ENCODE measurements at places on chromosomes 1 and 21.

DNA sequence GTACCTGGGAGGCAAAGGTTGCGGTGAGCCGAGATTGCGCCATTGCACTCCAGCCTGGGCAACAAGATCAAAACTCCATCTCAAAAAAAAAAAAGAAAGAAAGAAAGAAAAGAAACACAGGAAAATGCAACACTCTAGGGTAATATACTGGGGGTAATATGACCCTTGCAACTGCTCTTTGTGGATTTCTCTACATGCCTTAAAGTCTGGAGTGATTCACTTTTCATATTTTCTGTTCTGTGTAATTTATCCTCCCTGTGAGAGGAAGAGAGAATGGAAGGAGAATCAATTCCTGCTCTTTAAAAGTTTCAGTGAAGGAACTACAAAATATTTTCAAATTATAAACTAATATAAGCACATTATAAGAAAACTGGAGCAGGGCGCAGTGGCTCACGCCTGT, 22.7 kb downstream of the RIT1 start:
- no peak for DNase-seq

GRCh38 chr1:78165816-78166215, 120.0 kb downstream of the GIPC2 start:
- DNase-seq, result no peak

- no peak for DNase-seq
Observed at GRCh38 chr1:54559771-54560231, 11.8 kb downstream of the ACOT11 start.

- DNase-seq, result no peak
Observed at GRCh38 chr1:40352126-40352525, 21.4 kb upstream of the SMAP2 start.

DNA sequence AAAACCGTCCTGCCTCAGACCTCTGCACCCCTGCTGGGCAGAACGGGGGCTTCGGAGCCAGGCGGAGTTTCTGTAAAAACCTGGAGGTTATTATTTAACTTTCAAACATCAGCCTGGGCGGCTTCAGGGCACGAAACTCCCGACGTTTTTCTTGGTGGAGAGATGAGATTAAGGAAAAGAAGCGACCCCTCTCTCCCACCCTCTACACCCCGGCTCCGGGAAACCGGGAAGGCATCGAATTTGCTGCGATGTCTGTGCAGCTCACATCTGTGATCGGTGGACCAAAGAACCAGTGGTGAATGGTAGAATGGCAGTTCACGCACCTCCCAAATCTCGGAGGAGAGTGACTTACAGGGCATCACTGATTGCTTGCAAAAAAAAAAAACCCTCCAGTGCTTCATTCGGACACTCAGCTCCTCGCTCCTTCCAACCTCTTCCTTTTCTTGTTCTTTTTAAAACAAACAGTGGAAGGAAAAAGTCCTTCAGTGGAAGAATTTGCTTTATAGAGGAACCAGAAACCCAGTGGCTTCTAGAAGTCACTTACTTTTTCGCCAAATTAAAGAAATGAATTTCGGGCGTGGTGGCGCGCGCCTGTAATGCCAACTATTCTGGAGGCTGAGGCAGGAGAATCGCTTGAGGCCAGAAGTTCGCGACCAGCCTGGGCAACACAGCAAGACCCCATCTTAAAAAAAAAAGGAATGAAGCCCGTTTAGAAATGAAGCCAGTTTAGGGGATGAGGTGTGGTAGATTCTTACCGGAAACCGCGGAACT, 884 bp downstream of the PHACTR4 start:
- peak; percentile 24 for DNase-seq

GRCh38 chr1:168691541-168691940, 37.5 kb downstream of the DPT start:
- DNase-seq, result no peak

DNA sequence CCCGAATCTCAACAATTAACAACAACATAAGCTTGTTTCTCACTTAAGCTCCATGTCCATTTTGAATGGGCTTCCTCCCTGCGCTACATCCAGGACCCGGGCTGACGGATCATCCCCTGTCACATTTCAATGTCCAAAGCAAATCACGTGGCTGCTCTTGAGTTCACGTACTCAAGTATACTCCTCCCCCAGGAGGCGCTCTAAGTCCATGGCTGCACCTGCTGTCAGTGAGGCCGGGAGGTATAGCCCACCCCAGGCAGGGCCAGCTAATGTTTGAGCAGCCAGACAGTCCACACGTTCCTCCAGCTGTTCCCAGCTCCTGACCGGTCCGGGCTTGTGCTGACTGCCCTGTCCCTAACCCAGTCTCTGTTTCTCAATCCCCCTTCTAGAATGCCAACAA, 220.8 kb downstream of the SLC35F3 start:
- DNase-seq, result peak; percentile 72

- no peak for DNase-seq
Observed at GRCh38 chr1:206080026-206080820, 27.2 kb downstream of the RHEX start.

- DNase-seq, result no peak
Observed at GRCh38 chr1:94468708-94469107, 50.5 kb downstream of the ABCD3 start.

DNA sequence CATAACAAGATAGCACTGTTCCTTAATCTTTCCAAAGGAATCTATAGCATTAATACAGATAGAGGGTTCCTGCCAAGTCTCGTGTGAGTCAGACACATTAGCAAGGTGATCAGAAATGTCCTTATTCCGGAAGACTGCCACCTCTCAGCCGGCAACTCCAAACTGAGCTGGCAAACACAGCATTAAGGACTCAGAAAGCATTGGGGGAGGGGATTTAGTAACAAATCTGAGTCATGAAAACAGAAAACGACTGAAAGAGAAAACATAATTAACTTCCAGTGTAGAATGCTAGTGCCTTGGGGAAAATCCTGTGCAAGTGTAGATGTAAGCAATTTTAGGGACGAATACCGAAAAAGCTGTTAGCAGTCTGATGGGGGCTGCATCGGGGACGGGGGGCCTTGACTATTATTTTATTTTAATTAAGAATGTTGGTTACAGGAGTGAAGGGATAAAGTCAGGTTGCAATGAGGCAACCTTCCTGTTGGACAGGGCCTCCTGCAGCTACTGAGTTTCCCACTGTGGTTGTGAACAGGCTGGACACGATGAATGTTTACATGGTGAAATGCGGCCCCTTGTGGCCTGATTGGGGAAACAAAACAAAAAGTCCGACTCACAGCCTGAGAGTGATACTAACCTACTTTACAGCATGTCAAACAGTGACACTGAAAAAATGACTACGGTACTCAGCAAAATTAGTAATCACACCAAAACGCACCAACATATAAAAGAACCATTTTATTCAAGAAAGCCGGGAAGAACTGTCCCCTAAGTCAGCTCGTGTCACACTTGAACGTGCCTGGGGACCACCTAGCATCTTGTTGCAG, 20.7 kb downstream of the MIS18A start:
- DNase-seq, result peak; percentile 59

- no peak for DNase-seq
Observed at GRCh38 chr1:109815809-109816174, 52.1 kb upstream of the EPS8L3 start.

DNA sequence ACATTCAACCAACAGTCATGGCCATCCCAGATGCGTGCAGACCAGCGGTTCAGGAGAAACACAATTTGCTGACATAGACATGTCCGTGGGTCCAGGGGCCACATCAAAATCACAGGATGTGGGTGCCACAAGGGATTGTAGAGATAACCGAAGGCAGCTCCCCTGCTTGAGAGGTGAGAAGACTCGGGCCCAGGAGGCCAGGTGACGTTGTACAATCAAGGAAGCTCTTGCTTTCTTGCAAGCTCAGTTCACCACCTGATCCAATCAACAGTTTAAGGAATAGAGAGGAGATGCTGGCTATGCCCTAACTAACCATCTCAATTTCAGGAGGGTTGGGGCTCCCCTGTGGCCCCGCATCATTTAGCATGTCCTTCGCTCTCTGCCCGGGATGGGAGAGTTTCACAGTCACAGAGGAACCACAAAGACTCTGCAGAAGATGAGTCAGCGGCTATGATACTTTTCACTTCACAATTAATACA, 19.5 kb downstream of the UBASH3A start:
- DNase-seq, result peak; percentile 51

GRCh38 chr21:42527127-42527488, 13.5 kb downstream of the SLC37A1 start:
- DNase-seq, result no peak

DNA sequence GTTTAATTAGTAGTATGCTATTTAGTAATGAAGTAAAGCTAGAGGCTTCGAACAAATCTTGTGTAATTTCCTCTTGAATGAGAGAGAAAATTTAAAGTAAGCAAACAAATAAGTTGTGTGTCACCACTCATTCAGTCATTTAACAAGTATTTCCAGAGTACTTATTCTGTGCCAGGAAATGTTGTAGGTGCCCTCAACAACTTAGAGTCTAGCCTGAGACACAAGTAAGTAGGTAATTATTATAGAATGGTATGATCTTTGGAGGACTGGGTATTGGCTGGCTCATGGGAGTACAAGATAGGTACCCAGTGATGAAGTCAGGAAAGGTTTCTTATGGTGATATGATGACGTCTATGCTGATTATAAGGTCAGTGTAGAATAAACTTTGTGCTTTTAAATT, 17.4 kb upstream of the METTL18 start:
- DNase-seq, result no peak

- DNase-seq, result no peak
Observed at GRCh38 chr1:67898033-67898726, 64.9 kb upstream of the GNG12 start.

DNA sequence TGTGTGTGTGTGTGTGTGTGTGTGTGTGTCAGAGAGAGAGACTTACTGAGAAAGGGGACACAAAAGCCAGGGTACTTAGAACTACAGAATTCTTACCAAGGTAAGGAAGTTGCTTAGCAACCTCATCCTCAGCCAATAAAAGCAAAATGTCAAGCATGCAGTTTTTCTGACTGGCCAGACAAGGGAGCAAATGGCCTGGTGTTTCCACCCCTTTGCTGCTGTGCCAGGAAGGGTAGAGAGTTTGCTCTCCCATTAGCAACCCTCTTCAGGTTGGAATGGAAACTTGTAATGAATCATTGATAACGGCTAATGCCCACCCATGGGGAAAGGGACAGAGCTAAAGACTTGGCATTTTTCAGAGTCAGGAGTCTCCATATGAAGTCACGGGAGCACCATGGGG, 10.6 kb downstream of the RXRG start:
- DNase-seq, result no peak

DNA sequence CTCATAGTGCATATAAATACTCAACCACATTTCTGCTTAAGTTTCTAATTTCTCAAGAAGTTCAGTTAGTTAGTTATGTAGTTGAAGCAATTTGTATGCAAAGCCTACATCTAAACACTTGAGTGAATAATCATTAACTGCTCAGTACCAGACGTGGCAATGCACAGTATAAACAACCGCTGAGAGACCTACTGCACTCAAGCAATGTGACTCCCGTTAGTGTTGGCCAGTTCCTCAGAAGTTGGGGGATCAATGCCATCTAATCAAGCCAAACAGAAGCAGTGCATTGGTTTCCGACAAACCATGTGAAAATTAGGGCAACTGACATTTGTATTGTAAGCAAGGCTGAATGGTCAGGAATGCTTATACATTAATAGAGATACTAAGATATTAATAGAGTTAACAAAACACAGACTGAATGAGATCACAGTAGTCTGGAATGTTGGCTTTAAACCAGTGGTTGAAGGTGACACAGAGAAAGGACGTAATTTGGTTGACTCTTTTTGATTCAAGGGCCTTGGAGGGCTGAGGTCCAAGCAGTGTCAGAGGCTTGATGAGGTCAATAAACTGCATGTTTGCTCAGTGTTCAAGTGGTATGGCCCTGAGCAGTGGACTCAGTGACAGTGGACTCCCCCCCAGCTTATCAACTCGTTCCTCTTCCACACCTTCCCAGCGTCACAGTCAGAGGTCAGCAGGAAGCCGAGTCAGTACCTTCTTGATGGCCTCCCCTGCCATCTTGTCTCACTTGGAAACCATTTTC, 255.5 kb downstream of the CTH start:
- no peak for DNase-seq

GRCh38 chr1:41633764-41634163, 149.3 kb upstream of the EDN2 start:
- DNase-seq, result no peak

- DNase-seq, result no peak
Observed at GRCh38 chr21:43020771-43021170, 46.4 kb downstream of the PKNOX1 start.

DNA sequence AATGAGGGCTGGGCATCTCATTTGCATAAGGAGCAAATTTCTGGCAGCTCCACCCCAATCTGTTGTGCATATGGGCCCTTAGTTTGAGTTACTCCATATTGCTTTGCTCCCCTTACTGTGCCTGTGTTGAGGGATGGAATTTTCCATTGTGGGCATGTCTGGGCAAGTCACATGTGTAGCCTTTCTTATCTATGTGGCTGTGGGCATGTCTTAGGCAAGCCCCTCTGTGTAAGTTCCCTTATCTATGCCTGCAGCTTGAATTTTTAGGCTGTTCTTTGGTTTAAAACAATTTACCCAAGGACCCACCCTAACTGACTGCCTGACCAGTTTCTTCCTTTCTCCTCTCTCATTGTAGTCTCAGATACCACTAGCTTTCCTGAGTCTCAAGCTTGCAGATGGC, 405.7 kb upstream of the NCAM2 start:
- no peak for DNase-seq

DNA sequence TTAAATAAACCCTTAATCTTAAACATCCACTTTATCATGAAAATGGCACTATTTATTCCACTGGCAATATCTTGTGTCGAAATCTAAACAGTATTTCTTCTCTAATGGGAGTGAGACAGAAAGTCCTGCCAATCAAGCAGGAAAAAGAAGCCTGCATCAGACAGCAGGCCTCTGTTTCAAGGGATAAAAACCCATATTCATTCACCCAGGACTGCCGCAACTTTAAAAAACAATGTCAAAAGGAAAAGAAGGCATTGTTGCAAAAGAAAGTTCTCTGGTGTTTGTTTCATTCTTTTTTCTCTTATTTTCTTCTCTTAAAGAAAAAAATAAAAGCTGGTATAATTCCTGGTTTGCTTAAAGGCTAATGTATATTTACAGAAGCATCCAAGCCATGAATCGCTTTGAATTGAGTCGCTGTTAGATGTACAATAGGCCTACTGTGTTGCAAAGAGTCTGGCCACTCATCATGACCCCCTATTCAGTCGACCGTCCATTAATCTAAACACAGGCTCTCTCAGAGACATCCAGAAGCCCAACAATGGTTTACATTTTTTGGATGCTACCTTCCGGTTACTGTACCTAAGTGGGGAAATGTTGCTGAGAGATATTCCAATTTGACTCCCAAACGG, 48.7 kb upstream of the ZC3H11B start:
- DNase-seq, result no peak

- no peak for DNase-seq
Observed at GRCh38 chr1:173459885-173460284, 17.2 kb upstream of the PRDX6 start.

DNA sequence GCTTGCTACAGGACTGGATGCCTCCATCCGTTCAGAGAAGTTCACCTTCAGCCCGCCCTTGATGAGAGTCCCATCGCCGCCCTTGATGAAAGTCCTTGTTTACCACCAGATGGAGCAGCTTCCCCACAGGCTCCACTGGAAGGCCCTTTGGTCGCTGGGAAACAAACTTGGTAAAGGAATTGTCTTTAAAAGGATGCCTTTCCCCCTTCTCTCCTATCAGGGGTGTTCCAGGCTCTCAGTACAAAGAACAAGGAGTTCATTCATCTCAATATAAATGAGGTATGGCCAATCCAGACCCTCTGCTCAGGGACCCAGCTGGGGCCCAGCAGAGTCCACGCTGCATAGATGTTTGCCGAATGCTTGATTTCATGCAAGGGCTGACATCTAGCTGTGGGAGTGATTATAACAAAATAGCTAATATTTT, 50.8 kb downstream of the CAPN9 start:
- peak; percentile 1 for DNase-seq
